ENCODE measurements at places on chromosomes 3 and 15. TPM values are rescaled to one million over a fixed set of nuclear protein-coding genes. Genes with fewer than 3 reads are reported as not detected.
A peak's percentile ranks its signal among the peaks of the same experiment; 100 is the strongest.

GRCh38 chr3:159189994-159190669, 388.3 kb downstream of the MFSD1 start:
- DNase-seq = no peak

DNA sequence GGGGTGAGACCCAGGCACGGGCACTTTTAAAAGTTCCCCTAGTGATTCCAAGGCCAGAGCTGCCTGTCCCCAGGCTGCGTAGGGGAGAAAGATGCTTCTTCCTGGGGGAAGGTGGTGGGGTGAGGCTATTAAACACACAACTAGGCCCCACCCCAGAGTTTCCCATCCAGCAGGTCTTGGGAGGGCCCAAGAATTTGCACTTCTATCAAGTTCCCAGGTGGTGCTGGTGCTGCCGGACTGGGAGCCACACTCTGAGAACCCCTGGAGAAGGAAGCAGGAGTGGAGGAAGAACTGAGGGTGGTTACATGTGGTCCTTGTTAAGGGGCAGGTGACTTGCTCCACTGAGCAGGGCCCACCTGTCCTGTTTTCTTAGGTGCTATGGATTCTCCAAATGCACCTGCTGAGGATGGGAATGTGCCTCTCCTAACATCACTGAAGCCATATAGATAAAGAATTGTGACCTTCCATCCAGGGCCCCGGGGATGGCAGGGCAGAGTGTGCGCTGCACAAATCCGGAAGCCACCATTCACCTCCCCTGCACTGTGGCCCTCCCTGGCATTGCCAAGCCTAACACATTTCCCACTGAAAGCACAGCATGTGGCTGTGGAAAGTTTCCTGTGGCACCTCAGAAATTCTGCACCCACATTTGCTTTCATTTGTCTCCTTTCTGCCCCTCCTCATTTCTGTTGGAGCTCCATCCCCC, 111.5 kb upstream of the MEF2A start:
- no peak for DNase-seq

- DNase-seq = no peak
These were observed 75.6 kb downstream of the BFSP2 start for GRCh38 chr3:133475245-133476010.

- peak; percentile 73 for DNase-seq
These were observed 103.0 kb downstream of the PGPEP1L start for GRCh38 chr15:98904544-98904943.

GRCh38 chr3:36944012-36944640, 728 bp downstream of the TRANK1 start:
- DNase-seq = peak; percentile 71

DNA sequence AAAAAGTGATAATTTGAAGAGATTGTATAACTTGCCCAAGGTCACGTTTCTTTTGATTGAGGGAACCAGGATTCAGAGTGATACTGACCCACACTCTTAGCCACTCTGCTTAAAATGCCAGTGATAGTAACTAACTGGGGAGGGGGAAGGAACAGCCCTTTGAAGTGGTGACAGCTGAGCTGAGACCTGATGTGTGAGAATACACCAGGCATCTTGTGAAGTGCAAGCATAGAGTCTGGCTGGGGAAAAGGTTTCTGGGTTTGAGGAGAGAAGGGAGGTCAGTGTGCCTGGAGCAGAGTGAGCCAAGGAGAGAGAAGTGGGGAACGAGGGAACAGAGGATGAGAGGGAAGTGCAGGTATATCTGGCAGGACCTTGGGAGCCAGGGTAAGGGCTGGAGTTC, 35.4 kb upstream of the SCAANT1 start:
- DNase-seq = no peak

DNA sequence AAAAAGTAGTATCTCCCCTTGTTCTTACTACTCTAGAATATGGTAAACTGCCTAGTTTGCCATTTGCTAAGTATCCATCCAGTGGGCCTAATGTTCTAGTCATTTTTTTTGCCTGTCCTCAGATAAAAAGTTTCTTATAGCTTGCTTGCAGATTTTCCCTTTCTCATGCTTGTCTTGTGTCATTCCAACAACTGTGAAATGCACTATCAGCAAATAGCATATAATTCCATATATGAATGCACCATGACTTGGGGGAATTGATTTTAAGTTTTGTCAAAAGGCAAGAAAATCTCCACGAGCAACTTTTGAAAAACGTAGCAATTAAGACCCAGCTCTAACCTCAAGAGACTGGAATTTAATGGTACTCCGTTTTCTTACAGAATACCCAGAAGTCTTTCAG, 286.2 kb upstream of the GPR149 start:
- DNase-seq = no peak

GRCh38 chr15:47788685-47789084, 71.4 kb downstream of the SEMA6D start:
- no peak for DNase-seq

GRCh38 chr15:90138071-90138833, 36.0 kb upstream of the IDH2 start:
- DNase-seq = no peak

GRCh38 chr3:52052831-52053306, 3.5 kb downstream of the DUSP7 start:
- DNase-seq = peak; percentile 63

- DNase-seq = no peak
These were observed 271.7 kb downstream of the RPLP1 start for GRCh38 chr15:69724333-69724732.

GRCh38 chr15:75694241-75695182, 18.1 kb downstream of the CSPG4 start:
- peak; percentile 62 for DNase-seq

DNA sequence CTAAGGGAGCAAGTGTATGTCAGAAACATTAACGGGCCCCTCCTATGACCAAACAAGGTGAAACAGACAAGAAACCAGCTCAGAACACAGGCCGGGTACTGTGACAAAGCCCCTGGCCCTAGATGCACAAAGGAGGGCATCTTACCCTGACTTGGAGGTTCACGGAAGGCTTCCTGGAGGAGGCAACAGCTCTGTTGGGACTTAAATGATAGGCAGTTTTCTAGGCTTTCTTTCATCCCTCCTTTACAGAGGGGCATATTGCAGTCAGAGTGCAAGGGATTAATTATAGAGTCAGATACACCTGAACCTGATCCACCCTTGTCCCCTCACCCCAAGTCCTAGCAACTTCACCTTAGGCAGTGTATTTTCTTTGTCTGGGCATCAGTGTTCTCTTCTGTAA, 8.4 kb downstream of the EPHB3 start:
- DNase-seq = no peak

DNA sequence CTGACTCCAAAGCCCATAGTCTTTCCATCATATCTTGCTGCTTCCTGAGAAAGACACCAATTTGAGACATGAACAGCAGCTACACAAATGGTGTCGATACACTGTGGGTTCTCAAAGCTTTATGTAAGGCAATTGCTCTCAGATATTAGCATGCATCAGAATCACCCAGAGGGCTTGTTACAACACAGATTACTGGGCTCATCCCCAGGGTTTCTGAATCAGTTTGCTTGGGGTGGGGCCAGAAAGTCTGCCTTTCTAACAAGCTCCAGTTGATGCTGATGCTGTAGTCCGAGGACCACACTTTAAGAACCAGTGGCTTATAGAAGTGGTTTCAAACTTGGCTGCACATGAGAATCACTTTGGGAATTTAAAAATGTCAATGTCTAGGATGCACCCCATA, 86.5 kb downstream of the SEMA6D start:
- no peak for DNase-seq

DNA sequence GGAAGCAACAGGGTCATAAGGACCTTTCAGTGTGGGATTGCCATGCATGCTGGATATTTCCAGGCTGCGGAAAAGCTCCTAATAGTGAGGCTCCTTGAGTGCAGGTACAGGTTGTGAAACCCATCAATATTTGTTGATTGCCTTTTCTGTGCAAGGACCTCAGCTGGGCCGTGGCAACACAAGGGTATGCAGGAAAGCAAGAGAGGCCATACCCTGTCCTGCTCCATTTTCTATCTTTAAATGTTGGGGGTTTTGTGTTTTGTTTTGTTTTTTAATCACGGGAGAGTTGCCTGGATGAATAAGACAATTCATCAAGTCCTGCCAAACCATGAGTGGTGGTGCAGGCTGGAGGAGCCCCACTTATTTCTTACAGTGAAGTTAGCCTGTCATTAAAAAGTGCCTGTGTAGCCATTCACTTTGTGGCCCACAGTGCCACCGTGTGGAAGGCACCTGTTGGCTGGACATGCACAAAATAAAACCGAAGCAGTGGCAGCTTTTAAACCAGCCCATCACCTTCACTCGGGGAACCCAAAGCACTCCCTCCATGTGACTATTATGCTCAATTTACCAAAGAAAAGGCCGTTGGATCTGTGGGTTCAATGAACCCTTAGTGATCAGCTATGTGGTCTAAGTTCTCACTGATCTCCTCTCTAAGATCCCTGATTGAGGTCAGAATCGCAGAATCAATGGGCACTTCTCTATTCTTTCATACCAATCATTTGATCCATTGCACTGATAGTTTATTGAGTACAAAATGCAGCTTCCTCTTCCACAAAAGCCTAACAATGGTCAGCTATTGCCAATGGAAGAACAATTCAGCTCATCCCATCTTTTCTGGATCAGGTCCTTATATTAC, 42.2 kb downstream of the CLDN18 start:
- peak; percentile 53 for DNase-seq

DNA sequence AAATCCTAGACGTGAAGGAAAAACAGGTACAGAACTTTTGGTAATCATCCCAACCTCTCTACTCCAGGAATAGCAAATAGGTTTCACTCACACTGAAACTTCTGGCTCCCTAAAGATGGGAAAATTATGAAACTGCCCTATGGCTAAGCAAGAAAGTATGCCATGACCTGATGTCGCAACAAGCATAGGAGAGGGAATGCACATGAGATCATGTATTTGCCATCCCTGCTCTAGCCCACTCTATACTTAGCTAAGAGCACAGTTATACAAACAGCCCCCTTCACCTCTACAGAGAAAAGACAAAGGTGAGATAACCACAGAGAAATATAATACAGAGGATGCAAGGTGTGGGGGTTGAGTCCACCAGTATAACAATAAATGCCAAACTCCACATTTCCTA, 102.7 kb downstream of the TBC1D5 start:
- peak; percentile 10 for DNase-seq

HHLA2 gene
- total RNA-seq = not detected

ILDR1 gene
- not detected for total RNA-seq

CCDC191 gene
- total RNA-seq = 1.1 TPM

STRIT1 gene
- total RNA-seq = not detected
